ENCODE measurements at places on chromosomes 2 and 18. TPM values are rescaled to one million over a fixed set of nuclear protein-coding genes. Genes with fewer than 3 reads are reported as not detected.

The SCYGR4 gene
- not detected for total RNA-seq

The TMEM87B gene
- 30.2 TPM for total RNA-seq

The SCN7A gene
- not detected for total RNA-seq

The KIAA1328 gene
- 5.6 TPM for total RNA-seq

The CFAP221 gene
- 1.1 TPM for total RNA-seq

The CTNNA2 gene
- not detected for total RNA-seq

The CWC22 gene
- total RNA-seq = 16.3 TPM

The TIGD1 gene
- total RNA-seq = 2.5 TPM

The ACVR1C gene
- 0.07 TPM for total RNA-seq

The SLC16A14 gene
- 0.21 TPM for total RNA-seq

The MPP4 gene
- total RNA-seq = 9.0 TPM

The WNT10A gene
- total RNA-seq = not detected

The FOXD4L1 gene
- 0.11 TPM for total RNA-seq

The HOXD1 gene
- 0.07 TPM for total RNA-seq

The ATP8B1 gene
- 108 TPM for total RNA-seq

The LIPT1 gene
- 4.8 TPM for total RNA-seq

The MOGAT1 gene
- total RNA-seq = not detected

The M1AP gene
- total RNA-seq = not detected

The FEV gene
- total RNA-seq = not detected

All from pulmonary artery endothelial cell (primary cell).